ENCODE measurements at places on chromosomes 11 and 22.

DNA sequence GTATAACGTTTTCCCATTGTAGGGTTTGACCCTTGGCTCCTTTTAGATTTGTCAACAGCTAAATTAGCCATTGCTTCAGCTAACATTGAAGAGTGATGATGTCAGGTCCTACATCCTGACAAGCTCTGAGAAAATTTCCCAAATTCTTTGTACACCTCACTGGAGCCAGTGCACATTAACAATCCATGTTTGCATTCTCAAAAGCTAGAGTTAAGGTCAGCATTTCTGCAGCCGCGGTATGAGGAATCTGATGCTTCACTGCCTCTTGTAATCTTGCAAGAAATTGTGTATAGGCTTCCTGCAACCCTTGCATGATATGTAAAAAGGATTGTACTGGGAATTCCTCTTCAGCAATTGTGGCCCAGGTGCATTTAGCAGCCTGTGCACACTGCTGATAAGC, 33.1 kb upstream of the NCAM1 start:
- no peak for DNase-seq

GRCh38 chr11:89922195-89922660, at the start of gene TRIM49D1:
Gene TRIM49D1 (minus strand): TSS chr11:89922245. CDS start chr11:89917710, 4,535 bp downstream.
- DNase-seq = no peak

GRCh38 chr11:125284245-125284850, 119.8 kb downstream of the PKNOX2 start:
- DNase-seq = no peak

DNA sequence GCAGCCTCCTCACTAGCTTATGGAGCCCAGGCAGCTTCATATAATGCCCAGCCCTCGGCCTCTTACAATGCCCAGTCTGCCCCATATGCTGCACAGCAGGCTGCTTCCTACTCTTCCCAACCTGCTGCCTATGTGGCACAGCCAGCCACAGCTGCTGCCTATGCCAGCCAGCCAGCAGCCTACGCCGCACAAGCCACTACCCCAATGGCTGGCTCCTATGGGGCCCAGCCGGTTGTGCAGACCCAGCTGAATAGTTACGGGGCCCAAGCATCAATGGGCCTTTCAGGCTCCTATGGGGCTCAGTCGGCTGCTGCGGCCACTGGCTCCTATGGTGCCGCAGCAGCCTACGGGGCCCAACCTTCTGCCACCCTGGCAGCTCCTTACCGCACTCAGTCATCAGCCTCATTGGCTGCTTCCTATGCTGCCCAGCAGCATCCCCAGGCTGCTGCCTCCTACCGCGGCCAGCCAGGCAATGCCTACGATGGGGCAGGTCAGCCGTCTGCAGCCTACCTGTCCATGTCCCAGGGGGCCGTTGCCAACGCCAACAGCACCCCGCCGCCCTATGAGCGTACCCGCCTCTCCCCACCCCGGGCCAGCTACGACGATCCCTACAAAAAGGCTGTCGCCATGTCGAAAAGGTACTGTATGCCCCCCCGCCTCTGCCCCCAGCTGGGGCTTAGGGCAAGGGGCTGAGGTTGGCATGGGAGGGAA, 8.8 kb downstream of the RBM14 start:
- no peak for DNase-seq

- peak; percentile 21 for DNase-seq
Measured at GRCh38 chr11:69888483-69889181, 69.4 kb upstream of the FGF3 start.

DNA sequence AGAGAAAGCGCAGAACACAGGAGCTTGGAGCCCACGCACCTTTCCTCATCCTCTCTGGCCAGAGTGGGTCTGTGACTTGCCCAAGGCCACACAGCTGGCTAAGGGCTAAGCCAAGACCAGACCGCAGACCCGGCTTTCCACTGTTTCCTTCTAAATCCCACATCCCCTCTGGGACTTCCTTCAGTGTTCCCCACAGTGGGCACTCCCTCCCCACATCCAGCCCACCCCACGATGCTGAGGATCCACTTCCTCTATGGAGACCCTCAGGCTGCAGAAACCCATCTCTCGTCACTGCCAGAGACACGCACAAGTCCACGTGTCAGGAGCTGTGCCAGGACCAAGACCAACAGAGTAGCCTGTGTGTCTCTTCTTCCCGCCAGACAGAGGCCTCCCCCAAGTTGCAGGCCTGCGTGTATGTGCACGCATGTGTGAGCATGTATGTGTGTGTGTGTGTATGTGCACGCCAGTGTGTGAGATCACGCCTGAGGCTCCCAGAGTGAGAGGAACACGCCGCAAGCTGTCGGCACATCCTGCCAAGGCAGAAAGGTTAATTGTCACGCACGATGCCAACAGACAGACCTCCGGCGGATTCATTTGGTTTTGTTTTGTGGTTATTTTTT, 21.6 kb downstream of the PDGFB start:
- no peak for DNase-seq

DNA sequence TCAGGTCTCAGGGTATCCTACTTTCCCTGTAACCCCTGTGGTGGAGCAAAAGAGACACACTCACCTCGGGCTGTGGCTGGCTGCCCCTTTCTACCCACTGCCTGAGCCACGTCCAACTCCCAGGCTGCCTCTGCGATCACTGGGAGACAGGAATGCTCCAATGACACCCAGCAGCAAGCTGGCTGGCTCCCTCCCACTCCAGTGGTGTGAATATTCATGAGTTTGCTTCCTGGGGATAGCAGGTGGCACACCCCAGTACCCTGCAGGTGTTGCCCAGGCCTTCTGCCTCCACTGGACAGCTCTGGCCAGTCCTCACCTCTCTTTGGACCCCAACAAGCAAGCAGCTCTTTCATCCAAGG, 9.7 kb downstream of the GAL3ST1 start:
- DNase-seq = no peak

GRCh38 chr11:109062445-109062844, 359.5 kb upstream of the C11orf87 start:
- no peak for DNase-seq

- DNase-seq = no peak
Measured at GRCh38 chr11:115893461-115894099, 389.4 kb upstream of the CADM1 start.

GRCh38 chr11:2580571-2581001, 119.2 kb downstream of the KCNQ1OT1 start:
- DNase-seq = no peak

DNA sequence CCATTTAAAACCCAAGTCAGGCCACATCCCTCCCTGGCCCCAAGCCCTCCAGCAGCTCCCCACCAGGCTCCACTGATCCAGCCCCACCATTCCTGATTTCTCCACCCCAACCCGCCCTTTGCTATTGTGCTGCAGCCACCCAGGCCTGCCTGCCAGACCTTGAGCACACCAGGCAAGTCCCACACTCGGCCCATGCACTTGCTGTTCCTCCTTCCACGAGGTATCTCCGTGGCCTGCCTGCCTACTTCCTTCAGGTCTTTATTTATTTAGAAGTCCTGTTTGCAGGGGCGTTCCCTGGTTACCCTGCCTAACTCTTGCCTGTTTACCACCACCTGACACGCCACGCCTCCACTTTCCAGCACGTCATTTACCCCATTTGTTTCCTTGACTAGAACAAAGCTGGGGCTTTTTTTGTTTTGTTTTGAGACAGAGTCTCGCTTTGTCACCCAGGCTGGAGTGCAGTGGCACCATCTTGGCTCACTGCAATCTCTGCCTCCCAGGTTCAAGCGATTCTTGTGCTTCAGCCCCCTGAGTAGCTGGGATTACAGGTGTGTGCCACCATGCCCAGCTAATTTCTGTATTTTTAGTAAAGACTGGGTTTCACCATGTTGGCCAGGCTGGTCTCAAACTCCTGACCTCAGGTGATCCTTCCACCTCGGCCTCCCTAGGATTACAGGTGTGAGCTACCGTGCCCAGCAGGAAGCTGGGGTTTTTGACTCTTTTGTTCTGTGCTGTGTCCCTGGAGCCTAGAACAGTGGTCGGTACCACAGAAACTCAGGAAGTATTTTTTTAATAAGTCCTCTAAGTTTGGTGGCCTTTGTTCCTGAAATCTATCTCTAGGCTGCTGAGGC, 6.7 kb downstream of the CENPM start:
- DNase-seq = peak; percentile 82

GRCh38 chr11:59773083-59773440, 17.9 kb downstream of the STX3 start:
- no peak for DNase-seq

GRCh38 chr11:102974552-102975280, 19.2 kb upstream of the MMP13 start:
- DNase-seq = no peak

DNA sequence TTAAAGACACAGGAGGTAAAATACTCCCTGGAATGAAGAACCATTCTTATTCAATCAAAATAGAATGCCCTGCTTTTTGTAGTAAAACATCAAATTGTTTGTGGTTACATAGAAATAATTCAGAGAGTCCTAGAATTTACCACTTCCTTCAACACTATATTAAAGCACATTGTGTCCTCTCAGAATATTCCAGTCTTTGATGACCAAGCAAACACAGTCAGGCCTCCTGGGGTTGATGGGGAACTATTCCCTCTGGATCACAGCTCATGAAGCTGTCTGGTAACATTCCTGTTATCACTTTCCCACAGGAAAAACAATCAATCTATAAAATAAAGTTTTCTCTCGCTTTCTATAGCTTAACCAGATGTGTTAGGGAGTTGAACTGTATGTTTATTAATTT, 389.3 kb downstream of the KCNA4 start:
- DNase-seq = no peak

DNA sequence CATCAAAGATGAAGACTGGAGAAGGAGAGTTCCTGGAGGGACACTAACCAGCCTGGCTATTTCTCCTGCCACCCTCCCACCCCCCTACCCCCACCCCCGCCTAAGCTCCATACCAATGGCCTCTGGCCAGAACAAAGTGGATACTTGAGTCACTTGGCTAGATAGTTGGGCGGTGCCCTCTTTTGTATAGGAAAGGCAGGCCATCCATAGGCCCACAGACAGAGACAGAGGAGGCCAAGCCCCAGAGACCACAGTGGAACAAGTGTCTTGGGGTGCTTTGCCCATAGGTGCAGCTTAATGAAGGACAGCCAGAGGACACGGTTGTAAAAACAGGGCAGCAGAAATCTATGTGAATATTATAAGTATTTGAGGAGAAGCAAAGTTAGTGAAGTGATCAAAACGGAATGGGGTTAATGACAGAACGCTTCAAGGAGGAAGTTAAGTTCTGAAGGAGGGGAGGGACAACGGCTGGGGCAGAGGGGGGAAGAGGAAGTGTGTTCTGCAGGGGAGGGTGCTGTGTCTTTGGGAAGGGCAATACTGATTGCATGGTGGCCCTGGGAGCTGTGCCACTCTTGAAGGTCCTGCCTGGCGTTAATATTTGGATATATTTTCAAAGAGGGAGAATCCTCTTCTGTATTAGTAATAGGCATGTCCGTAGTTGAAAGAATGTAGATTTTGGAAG, 32.7 kb downstream of the FLI1 start:
- no peak for DNase-seq

DNA sequence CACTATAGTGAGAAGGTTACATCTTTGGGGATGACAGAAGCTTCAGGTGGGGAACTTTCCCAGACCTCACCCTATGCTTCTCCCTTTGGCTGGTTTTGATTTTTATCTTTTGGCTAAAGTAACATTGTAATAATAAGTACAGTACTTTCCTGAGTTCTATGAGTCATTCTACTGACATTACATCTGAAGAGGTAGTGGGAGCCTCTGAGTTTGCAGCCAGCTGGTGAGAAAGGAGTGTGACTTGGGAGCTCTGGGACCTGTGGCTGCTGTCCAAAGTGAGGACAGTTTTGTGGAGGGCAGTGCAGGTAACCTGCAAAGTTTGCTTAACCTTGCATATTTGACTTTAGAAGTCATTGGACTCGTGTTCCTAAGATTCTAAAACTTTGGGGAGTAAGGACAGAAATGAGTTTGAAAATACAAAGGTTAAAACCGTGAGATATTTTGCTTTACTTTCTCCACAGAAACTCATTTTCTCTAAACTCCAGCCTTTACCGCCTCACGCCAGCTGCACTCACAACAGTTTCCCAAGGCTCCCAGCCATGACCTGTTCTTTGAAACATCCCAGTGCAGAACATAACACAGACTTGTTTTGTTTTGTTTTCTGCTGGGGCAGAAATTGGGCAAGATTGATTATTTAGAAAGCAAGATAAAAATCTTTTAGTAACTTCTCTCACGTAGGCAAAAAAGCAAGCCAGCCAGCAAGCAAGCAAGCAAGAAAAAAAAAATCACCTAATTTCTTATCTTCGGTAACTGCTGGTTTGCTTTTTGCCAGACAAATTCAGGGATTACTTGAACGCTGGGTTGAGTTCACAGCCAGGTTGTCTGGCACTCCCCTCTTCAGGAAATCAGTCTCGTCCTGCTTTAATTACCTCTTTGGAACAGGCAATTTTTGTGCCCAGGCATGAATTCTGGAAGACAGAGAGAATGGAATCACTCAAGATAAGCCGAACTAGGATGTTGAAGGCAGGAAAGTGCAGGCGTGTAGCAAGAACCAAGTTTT, 478.3 kb upstream of the ISX start:
- DNase-seq = no peak

- DNase-seq = no peak
Measured at GRCh38 chr22:41932353-41932752, 5.7 kb upstream of the TNFRSF13C start.

DNA sequence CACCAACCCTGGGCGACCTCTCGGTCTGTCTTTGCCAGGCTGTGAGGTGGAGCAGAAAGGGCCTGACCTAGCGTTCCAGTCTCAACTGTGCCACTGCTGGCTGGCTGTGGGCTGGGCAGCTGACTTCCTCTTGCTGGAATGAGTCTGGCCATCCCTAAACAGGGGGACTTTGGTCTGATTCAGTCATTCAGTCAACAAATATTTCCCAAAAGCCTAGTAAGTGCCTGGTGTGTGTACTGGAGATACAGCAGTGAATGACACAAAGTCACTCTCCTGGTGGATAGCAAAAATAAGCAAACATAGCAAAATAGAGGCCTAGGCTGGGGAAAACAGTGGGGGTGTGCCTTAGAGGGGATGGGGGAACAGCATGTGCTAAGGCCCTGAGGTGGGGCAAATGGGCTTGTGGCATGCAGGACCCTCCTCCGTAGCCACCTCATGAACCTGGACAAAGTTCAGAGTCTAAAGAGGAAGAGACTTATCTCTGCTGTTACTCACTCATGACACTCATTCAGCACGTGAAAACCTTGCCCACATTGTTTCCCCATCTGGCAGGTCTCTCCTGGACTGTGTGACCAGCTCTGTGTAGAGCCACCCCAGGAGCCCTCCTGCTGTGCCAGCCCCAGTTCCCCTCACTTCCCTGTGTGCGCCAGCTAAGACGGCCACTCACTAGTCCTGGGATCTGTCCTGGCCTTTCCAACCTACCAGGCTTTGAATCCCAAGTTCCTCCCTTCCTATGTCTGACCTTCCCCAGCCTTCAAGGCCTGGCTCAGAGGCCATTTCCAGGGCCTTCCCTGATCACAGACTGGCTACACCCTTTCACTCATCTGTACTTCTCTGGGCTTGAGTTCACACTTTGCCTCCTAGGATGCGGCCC, 4.7 kb downstream of the GUCD1 start:
- DNase-seq = no peak

All from stimulated activated CD4-positive, alpha-beta T cell treated with anti-CD3 and anti-CD28 coated beads, Interleukin-1b, Interleukin-23, amount 100 ng/mL, for 1 hour (primary cell).